ENCODE measurements at places on chromosomes 2 and 18.

- DNase-seq, result peak; percentile 74
Measured at GRCh38 chr2:27212626-27213471, 781 bp upstream of the SLC5A6 start.

DNA sequence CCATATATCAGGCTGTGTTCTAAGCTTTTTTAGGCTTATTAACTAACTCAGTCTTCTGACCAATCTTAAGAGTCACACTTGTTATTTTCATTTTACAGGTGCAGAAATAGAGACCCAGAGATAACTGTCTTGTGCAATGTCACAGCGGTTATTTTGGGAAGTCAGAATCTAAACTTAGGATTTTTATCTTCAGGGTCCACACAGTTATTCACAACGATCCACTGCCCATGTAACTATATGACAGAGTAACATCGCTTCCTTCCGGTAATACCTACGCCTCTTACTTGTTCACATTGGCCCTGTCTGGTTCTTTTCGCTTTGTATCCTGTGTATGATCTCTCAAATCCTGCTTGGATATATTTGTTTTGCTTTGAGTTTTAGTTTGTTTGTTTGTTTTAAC, 631.7 kb downstream of the LRP1B start:
- no peak for DNase-seq

DNA sequence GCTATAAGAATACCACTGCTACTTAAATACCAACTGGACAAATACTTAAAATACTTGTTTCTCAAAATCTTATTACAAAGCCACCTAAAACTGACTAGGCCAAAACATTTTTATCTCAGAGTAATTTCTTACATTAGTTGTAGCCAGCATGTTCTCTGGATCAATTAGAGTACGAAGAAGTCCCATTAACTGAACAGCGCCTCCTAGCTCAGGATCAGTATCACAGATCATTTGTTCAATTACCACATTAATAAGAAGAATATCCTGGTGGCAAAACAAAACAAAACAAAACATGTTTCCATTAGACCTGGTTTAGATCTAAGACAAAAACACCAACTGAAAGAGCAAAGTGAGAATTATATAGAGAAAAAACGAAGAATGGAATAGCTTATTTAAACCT, 36.0 kb downstream of the PPP4R3B start:
- DNase-seq, result peak; percentile 32

GRCh38 chr2:85134255-85134895, 1.2 kb downstream of the TCF7L1 start:
- DNase-seq, result no peak

DNA sequence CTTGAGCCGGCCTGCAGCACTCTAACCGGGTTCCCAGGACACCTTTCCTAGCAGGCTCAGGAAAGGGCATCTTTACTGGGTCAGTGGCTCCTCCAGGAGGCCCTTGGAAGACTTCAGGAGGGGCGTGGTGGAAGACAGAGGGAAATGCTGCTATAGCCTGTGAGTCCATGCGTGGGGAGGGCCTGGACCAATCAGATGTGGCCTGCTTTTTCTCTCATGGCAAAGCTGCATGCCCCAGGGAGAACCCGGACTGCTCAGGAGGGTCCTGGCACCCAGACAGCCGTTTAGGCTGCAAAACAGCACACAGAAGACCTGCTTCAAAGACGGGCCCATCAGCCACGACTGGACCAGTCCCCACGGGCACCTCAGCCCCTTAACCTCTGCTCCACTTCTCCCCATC, 84.4 kb downstream of the EIPR1 start:
- no peak for DNase-seq

GRCh38 chr18:8326763-8327394, 282.4 kb upstream of the RAB12 start:
- DNase-seq, result no peak

DNA sequence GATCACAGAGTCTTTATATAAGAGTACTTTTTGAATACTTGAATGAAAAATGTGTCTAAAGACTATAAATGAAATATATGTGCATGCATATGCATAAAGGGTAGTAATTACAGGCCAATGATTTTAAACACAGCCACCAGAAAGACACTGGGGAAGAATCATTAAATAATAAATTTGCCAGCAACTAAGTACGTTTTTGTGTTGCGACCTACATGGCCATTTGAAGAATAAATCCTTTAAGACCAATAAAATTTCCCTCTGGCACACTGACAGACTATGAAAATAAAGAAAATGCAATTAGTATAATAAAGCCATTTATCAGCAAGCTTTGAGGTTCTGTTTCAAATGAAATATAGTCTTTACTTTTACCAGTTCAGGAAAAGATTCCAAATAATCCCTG, 1413.3 kb downstream of the LRP1B start:
- DNase-seq, result no peak

DNA sequence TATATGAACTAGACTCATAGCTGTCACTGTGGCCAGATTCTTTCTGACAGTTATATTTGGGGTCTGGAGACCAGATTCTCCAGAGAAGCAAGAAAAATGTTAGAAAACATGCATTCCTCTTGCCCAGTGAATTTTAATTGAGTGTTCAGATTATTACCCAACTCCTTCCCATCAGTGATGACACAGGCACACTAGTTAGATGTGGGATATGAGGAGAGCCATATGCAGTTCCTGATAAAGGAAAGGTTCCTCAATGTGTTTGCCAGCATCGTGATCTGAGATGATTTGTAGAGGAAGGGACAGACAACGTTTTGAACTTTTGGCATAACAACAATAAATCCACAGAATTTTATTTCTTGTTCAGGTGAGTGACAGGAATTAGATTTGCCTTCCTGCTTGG, 308.6 kb downstream of the PIEZO2 start:
- no peak for DNase-seq

DNA sequence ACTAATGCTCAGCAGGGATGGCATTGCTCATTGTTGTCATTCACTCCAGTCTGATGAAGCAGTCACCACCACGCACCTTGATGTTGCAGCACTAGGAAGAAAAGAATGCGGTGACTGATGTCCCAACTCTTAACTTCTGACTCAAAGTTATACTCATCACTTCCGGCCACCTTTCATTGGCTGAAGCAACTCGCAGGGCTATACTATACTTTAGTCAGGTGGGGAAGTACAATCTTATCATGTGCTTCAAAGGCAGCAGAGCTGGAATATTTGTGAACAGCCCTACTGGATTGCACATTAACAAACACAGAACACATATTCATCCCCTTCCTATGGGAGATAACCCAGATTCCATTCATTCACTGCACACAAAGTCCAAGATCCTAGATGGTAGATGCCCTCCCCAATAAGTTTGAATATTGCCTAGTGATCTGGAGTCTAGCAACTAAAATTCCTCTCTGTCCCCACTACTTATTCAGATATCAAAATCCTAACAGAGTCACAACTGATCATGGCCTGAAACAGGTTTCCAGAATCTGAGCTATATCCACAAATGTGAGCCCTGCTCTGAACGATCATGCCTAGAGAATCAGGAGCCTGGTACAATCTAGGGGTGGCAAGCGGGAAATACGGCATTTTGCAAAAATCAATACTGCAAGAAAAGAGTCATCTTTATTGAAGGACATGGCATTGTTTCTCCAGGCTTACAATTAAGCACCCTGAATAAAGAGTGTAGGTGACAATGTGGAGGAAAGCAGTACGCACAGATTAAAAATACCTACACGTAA, 3.4 kb upstream of the SPATS2L start:
- DNase-seq, result no peak
